ENCODE measurements at places on chromosomes 4 and X.
A peak's percentile ranks its signal among the peaks of the same experiment; 100 is the strongest.

DNA sequence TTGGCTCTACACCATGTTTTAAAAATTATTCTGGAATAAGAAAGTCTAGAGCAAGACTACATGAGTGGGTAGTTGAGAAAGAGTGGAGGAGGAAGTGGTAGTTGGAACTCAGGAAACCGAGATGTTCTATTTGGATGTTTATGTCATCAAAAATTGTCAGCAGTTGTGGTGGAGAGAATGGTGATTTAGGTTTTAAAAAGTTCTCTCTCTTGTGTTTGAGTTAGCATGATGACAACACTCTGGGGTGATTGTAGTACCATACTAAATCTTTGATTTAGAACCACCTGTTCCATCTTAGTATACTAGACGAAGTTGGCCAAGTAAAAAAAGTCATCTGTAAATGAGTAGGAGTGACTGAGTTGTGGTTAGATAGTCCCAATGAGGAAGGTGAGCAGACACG lies 40.7 kb downstream of the KLHL2 start:
- no peak for DNase-seq

GRCh38 chr4:130855533-130855932 lies 1759.6 kb downstream of the C4orf33 start:
- no peak for DNase-seq

DNA sequence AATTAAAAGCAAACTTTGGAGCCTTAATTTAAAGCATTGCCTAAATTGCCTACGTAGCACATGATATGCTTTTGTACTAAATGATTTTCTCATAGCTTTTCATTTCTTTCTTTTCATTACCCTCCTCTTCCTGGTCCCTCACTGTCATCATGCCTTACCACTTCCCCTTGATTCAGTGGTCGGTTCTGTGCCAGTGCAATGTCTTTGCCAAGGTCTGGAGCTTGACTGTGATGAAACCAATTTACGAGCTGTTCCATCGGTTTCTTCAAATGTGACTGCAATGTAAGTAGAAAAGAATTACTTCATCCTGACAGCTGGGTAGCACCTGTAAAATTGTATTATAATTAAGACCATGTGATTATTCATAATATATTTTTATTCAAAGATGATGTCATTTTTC lies 72.5 kb downstream of the C4orf46 start:
- peak; percentile 78 for DNase-seq

GRCh38 chrX:5936438-5936837 lies 292.2 kb downstream of the NLGN4X start:
- DNase-seq, result peak; percentile 1

GRCh38 chr4:6461301-6462165 lies 10.9 kb downstream of the PPP2R2C start:
- no peak for DNase-seq

DNA sequence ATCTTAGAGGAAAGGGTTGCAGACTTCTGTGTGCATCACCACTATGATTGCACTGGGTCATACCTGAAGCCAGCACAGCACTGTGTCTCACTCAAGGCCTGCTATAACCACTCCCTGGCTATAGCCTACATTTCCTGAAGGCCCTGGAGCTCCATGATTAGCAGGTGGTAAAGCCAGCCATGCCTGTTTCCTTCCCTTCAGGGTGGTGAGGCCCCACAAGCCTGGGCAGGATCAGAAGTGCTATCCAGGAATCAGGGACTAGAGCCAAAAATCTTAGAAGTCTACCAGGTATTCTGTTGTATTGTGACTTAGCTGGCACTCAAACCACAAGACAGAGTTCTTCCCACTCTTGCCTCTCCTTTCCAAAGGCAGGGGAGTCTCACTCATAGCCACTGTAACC lies 734.6 kb downstream of the GLUD2 start:
- no peak for DNase-seq

GRCh38 chr4:86876894-86877685 lies 15.1 kb downstream of the C4orf36 start:
- DNase-seq, result peak; percentile 43

- no peak for DNase-seq
These were observed 3.6 kb downstream of the TLR1 start for GRCh38 chr4:38800961-38801450.

Data from fibroblast of gingiva (primary cell).